ENCODE measurements at places on chromosomes 11 and 22. TPM values are rescaled to one million over a fixed set of nuclear protein-coding genes. Genes with fewer than 3 reads are reported as not detected.

- H3K4me1 ChIP-seq: peaks cover 10% of the 10 kb centered on the region
- no peak overlapping the region for H3K4me3 ChIP-seq
- H3K27ac ChIP-seq: no peak overlapping the region
Measured at GRCh38 chr11:35114906-35115687, 23.9 kb upstream of the CD44 start.

GRCh38 chr11:2528301-2529050, 83.7 kb downstream of the KCNQ1 start:
- no peaks in the 10 kb centered on the region for H3K36me3 ChIP-seq
- H3K4me3 ChIP-seq: no peak overlapping the region
- no peaks in the 10 kb centered on the region for H3K27me3 ChIP-seq

GRCh38 chr22:25623310-25623734, 58.8 kb downstream of the GRK3 start:
- no peaks in the 10 kb centered on the region for H3K4me1 ChIP-seq
- DNase-seq: no peak
- no peak overlapping the region for H3K27ac ChIP-seq
- no peaks in the 10 kb centered on the region for H3K36me3 ChIP-seq
- H3K4me3 ChIP-seq: no peak overlapping the region

DNA sequence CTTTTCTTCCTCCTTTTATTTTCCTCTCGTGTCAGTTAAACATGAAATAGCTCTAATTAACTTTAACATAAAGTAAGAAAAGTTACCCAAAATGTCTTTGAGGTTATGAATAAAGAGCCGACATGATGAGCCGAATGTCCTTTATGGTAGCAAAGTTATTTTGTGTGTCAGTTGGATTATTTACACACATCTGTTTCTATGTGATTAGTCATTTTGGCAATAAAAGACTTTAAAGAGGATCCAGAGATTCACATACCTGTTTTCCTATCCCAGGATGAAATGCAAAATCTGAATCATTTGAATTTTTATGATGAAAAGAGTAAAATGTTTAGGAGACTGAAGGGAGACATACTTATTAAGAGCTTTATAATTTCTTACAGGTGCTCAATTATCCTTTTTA, 34.0 kb upstream of the TECTA start:
- DNase-seq: no peak
- no peak overlapping the region for H3K4me3 ChIP-seq
- no peaks in the 10 kb centered on the region for H3K36me3 ChIP-seq
- H3K27ac ChIP-seq: no peak overlapping the region
- no peaks in the 10 kb centered on the region for H3K27me3 ChIP-seq

DNA sequence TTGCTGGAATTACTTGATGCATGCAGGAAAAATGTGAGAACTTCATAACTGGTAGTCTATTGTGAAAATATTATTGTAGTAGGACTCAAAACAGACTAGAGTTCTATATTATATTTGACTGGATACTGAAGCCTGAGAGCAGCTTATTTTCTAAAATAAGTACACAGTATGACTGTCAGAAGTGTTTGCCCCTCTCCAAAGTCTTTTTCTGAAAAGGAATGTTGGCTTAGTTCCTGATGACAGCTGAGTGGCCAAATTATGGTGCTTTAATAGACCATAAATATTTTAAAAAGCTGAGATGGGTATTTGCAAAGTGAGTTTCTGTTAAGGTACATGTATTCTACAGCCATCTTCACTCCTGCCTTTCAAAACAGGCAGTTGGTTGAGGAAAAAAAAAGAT, 13.1 kb downstream of the ZBED5 start:
- H3K4me3 ChIP-seq: no peak overlapping the region
- no peaks in the 10 kb centered on the region for H3K36me3 ChIP-seq
- H3K4me1 ChIP-seq: no peaks in the 10 kb centered on the region
- DNase-seq: no peak

DNA sequence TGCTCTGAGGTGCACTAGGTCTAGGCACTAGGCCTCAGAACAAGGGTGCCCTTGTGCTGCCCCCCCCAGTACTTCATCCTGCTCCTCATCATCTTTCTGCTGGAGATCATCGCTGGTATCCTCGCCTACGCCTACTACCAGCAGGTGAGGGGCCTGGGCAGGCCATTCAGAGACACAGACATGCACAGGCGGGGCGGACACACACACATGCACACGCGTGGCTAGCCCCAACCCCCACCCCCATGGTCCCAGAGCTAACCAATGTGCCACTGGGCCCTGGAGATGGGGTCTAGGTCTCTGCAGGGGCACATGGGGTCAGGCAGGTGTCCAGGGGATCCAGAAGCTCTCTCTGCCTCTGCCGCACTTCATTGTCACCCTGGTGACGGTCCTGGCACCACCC, 3.9 kb downstream of the CD151 start:
- peaks cover 34% of the 10 kb centered on the region for H3K4me1 ChIP-seq
- no peak overlapping the region for H3K4me3 ChIP-seq
- H3K27ac ChIP-seq: no peak overlapping the region
- no peak for DNase-seq

GRCh38 chr11:82978422-82979099, 77.0 kb downstream of the DDIAS start:
- no peak overlapping the region for H3K4me3 ChIP-seq
- H3K27me3 ChIP-seq: no peaks in the 10 kb centered on the region
- no peaks in the 10 kb centered on the region for H3K36me3 ChIP-seq
- peak; percentile 77 for DNase-seq
- peaks cover 7% of the 10 kb centered on the region for H3K4me1 ChIP-seq

GRCh38 chr11:36354221-36355003, 58.3 kb downstream of the PRR5L start:
- H3K36me3 ChIP-seq: no peaks in the 10 kb centered on the region
- no peak overlapping the region for H3K27ac ChIP-seq
- no peak for DNase-seq
- H3K27me3 ChIP-seq: no peaks in the 10 kb centered on the region
- no peaks in the 10 kb centered on the region for H3K4me1 ChIP-seq

GRCh38 chr11:42713279-42713678, 598.5 kb upstream of the API5 start:
- H3K4me3 ChIP-seq: no peak overlapping the region
- H3K4me1 ChIP-seq: no peaks in the 10 kb centered on the region
- H3K27ac ChIP-seq: no peak overlapping the region
- H3K27me3 ChIP-seq: no peaks in the 10 kb centered on the region
- no peaks in the 10 kb centered on the region for H3K36me3 ChIP-seq

DNA sequence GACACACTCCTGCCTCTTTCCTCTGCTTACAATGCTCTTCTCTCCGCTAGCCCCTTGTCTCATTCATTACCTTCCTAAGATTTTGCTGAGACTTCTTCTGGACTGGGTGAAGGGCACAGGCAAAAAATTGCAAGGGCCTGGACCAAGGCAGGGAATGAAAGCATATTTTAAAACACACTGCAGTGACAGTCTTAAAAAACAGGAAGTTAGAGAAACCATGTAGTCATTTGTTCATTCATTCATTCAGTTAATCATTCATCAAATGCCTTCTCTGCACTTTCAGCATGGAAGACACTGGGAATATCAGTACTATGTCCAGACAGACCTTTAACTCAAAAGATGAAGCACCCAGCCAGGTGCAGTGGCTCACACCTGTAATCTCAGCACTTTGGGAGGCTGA, 44.9 kb upstream of the SWAP70 start:
- H3K4me3 ChIP-seq: no peak overlapping the region
- H3K27ac ChIP-seq: no peak overlapping the region
- H3K27me3 ChIP-seq: no peaks in the 10 kb centered on the region

The ABTB2 gene
- 5.8 TPM for total RNA-seq

The OR8G5 gene
- not detected for total RNA-seq

Data from fibroblast of lung (primary cell).